GM06990 (cell line): ENCODE measurements at places on chromosomes 1 and 21.

GRCh38 chr1:51898090-51898734, 19.7 kb upstream of the NRDC start:
- DNase-seq, result no peak

DNA sequence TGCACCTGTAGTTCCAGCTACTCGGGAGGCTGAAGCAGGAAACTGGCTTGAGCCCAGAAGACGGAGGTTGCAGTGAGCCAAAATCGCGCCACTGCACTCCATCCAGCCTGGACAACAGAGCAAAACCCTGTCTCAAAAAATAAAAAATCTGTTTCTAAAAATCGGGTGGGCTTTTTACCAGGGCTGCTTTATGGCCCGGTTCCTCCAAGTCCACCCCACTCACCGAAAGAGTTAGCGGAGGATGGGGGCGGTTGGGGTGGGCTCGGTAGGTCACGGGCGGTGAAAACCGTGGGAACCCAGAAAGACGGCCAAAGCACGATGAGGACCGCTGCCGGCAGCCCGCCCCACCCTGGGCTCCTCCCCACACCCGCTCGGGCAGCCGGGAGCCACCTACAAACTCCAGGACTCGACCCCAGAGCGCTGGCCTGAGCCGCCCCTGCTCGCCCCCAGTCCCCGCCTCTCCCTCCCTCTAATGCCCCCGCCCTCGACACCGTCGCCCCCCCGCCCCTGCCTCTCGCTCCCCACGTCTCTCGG, 846 bp upstream of the PER3 start:
- DNase-seq, result peak; percentile 66

- no peak for DNase-seq
Measured at GRCh38 chr1:224358237-224358636, 1.6 kb downstream of the CNIH4 start.

DNA sequence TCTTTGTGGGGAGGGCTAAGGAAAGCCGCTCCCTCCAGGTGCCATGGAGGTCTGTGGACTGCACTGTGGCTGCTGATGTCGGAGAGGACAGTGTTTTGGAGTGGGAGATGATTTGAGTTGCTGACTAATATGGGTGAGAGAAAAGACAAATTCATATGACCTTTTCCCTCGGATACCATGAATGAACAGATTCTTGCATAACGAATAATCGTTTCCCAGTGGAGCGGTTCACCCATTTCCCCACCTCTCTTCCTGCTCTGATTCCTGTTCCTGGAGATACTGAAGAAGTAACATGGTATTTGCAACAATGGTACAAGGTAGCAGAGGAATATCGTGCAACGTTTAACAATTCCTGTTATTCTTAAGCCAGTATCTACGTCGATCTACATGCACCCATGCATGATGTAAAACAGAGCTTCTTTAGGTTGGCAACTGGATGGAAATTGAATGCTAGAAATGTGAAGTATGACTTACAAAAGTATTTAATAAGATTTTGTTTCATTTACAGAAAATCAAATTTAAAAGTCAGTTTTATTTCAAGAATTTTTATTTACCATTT, 227.1 kb downstream of the TOMM20 start:
- DNase-seq, result no peak

GRCh38 chr21:40587736-40588346, 259.1 kb downstream of the DSCAM start:
- no peak for DNase-seq

DNA sequence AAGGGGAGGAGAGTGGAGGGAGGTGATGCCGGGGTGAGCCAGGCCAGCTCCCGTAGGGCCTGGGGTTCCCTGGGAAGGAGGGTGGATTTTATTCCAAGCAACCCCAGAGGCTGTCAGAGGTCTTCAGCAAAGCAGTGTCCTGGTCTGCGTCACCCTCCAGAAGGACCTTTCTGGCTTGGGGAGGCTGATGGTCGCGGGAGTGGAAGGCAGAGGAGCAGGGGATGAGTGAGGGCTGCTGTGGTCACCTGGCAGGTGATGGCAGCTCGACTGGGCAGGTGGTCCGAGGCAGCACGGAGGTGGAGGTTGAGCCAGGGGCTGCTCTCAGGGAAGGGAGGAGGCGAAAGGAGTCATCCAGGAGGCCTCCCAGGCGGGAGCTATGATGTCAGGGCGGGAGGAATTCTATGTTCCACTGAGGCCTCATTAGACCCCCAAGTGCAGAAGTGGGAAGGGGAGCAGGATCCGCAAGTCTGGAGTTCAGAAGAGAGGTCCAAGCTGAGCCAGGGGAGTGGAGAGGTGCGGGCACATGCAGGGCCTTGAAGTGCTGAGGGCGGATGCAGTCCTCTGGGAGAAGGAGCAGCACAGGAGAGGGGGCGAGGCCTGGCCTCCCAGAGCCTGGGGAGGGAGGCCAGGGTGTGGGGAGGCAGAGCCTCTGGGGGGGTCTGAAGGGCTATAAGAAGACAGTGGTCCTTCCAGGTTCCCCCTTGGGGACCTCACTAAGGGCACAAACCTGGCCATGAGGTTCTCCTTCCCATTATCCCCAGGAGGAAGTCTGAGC, 33.3 kb downstream of the BMP8A start:
- DNase-seq, result no peak

DNA sequence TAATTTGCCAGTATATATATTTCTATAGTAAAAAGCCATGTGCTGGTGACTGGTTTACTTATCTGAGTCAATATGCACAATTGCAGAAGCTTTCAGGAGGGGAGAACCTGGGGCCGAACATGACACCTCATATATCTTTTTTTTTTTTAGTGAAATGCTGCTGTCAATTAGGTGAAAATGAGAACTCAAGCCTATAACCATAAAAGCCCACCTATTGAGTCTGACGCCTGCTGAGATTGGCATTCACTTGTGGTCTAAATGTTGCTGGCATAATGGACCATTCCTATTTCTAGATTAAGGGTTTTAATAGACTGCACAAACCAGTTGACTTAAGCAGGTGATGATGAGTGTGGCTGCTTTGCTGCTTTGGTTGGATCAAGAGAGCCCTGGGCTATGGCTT, 10.8 kb downstream of the NTMT2 start:
- DNase-seq, result no peak

GRCh38 chr1:77977989-77978292, 931 bp downstream of the FUBP1 start:
- peak; percentile 68 for DNase-seq

- DNase-seq, result no peak
Measured at GRCh38 chr1:20099533-20099932, 19.8 kb downstream of the PLA2G2D start.

DNA sequence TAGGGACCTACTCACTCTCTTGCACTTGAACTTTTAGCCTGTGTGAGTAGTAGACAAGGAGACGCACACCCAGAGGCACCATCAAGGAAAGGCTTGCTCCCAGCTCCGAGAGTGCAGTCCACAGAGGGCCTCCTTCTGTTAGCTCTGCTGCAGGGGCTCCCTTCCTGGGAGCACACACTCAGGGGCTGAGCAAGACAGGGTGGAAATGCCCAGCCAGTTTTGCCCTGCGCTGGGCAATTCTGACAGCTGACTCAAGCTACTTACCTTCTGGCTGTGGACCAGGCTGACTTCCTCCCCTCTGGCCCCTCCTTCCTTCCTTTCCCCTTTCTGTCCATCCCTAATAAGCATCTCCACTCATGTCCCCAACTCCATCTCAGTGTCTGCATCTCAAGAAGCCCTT, 449.1 kb downstream of the PTPRU start:
- DNase-seq, result no peak

GRCh38 chr1:43976045-43976444, 1.3 kb downstream of the ATP6V0B start:
- DNase-seq, result no peak

DNA sequence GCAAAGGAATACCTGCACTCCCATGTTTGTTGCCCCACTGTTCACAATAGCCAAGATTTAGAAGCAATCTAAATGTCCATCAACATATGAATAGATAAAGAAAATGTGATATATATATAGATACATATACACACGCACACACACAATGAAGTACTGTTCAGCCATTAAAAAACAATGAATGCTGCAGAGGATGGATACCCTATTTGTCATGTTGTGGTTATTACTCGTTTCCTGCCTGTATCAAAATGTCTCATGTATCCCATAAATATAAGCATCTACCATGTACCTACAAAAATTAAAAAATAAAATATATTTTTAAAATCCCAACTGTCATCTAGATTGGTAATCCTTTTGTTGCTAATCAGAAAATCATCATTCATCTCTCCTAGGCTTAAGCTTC, 634.8 kb upstream of the ADGRL2 start:
- DNase-seq, result no peak

GRCh38 chr1:156080241-156080862, 1.9 kb downstream of the MEX3A start:
- DNase-seq, result no peak

DNA sequence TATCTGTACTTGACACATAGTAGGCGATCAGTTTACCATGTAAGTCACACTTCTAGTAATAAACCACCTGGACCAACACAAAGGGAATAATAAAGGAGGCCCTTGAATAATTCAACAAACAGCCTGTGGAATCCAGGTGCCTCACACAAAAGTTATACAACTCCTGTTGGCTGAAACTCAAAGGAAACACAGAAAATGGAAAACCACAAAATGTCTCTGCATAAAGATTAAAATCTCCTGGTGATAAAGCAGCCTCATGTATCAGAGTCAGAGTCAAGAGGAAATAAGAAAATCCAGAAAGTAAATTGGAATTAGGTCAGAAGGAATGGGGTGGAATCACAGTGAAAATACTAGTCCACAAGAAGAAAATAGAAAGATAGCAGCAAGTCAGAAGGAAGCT, 592.5 kb downstream of the NPHP4 start:
- DNase-seq, result no peak

- no peak for DNase-seq
Measured at GRCh38 chr1:150053926-150054325, 13.7 kb upstream of the VPS45 start.

GRCh38 chr1:8856689-8857412, 21.6 kb downstream of the ENO1 start:
- DNase-seq, result no peak

DNA sequence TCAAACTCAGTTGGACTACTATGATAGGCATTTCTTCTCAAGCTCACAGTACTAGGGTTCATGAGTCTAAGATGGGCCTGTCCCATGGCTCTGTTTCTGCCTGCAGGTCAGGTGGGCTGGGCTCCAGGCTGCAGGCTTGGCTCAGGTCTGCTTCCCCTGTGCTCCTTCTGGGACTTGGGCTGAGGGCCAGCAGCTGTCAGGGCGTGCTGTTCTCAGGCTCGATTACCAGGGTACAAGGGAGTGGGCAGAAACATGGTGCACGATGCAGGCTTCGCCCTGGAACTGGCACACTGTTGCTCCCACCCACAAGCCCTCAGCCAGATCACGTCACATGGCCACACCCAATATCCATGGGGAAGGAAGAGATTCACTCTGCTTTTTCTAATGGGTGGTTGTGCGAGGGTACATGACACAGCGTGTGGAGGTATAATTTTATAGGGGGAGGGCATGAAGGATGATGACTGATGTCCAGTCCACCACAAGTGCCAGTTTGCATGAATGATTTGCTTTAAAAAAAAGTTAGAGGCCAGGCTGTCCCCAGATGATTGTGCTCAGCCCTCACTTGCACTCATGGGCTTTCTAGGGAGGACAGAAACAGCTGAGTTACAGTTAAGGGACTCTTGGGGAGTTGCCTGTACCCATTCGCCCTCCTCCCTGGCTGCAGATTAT, 118.0 kb downstream of the ACTL8 start:
- DNase-seq, result no peak

GRCh38 chr1:17359808-17360207, 12.2 kb upstream of the PADI6 start:
- DNase-seq, result no peak

DNA sequence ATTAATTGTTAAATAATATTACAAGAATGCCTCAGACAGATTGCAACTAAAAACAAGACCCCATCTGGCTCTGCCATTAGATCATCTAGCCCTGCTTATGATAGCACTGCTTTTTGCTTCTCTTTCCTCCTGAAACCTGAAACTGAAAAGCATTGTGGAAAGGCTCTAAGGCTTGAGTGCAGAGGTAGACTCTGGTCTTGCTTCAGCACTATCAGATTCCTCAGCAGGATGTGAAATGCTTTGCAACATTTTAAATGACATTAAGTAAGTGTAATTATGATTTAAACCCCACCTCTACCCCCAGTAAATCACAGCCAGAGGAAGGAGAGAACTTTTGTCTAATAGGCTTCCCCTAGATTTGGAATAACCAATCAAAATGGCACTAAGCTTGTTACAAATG, 32.9 kb downstream of the PHC2 start:
- DNase-seq, result no peak

DNA sequence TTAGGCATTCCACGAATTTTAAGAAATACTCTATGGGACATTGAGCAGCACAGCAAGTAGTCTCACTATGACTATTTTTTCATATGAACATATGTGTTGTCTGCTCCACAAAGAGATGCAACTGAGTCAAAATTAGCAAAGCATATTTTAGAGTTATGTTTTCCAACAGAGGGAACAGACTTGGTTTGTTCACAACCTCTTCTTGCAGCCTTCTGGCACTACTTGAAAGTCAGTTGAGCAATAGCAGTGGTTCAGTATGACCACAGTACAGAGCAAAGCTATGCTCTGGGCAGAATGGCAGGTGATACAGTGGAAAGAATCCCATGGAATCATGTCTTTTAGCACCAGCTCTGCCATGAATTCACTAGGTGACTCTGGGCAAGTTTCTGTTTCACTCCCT, 5.2 kb downstream of the CCN1 start:
- no peak for DNase-seq

- DNase-seq, result no peak
Measured at GRCh38 chr1:59457786-59458185, 160.9 kb downstream of the FGGY start.

- DNase-seq, result no peak
Measured at GRCh38 chr21:37145635-37146111, 72.6 kb downstream of the TTC3 start.

DNA sequence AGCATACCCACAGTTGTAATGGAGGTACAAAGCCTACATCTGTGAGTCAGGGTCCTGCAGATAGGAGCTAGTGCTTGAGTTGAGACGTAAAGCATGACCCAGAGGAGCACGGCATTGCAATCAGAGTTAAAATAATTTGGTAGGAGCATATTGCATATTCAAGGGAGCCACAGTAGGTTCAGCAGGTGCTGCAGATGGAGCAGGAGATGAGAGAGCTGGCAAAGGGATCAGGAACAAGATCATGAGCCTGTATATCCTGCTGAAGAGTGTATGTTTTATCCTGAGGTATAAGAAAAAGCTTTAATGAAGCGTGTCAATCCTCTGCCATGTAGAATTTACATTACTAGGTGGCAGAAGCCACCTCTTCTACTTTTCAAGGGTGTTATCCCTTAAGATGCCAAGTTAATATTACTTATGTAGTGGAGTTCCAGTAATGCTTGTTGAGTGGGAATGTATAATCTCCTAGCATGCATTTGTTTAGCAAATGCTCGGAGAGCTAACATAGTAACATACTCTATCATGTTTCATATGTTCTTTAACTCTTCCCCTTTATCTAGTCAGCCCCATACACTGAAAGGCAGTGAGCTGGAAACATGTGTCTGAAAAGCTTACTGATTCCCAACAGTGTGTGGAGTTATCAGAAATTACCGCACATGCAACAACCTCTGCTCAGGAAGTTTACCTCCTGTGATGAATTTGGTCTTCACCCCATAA, 300.3 kb downstream of the GRIK1 start:
- DNase-seq, result peak; percentile 18

GRCh38 chr1:237712082-237712481, 178.6 kb downstream of the ZP4 start:
- no peak for DNase-seq

GRCh38 chr1:197951089-197951488, 33.9 kb downstream of the LHX9 start:
- no peak for DNase-seq

- no peak for DNase-seq
Measured at GRCh38 chr1:92125204-92125603, 45.1 kb downstream of the BTBD8 start.

- DNase-seq, result no peak
Measured at GRCh38 chr1:245118066-245118465, 36.7 kb upstream of the KIF26B start.
